ENCODE measurements at places on chromosomes 6 and 20. TPM values are rescaled to one million over a fixed set of nuclear protein-coding genes. Genes with fewer than 3 reads are reported as not detected.

- no peaks in the 10 kb centered on the region for H3K36me3 ChIP-seq
- no peak overlapping the region for H3K27ac ChIP-seq
- no peak for DNase-seq
- no peak overlapping the region for H3K4me3 ChIP-seq
Observed at GRCh38 chr20:3874194-3874844, 14.9 kb upstream of the PANK2 start.

DNA sequence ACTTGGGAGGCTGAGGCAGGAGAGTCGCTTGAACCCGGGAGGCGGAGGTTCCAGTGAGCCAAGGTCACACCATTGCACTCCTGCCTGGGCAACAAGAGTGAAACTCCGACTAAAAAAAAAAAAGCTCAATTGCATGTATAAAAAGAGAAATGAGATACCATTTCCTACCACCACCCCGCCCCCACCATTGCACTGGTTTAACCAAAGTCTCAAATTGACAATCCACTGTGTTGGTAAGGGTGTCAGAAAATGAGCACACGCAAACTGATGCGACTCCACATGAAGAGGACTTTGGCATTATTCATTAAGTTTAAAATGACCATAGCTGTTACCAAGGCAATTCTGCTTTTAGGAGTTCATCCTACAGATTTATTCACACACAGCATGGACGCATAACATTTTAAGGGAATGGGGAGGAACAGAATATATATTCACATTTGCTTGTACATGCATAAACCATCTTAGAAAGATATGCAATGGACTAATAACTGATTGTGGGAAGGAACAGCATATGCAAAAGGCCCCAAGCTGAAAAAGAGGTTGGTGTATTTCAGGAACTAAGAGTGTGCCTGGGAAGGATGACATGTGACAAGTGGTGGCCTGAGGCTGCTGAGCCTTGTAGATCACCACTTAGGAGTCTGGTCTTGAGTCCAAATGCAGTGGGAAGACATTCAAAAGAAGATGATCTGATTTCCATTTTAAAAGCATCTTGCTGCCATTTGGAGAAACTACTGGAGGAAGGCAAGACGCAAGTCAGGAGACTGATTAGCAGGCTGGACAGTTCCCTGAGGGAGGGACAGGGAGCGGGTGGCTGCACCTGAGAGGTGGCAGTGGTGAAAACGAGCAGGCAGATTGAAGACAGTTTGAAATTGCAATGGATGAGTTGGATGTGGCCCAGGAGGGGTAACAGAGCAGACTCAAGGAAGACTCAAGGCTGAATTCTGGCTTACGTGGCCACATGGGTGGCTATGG is 37.2 kb upstream of the PTPN1 start:
- H3K4me1 ChIP-seq = no peaks in the 10 kb centered on the region
- H3K4me3 ChIP-seq = no peak overlapping the region
- H3K27me3 ChIP-seq = no peaks in the 10 kb centered on the region
- no peaks in the 10 kb centered on the region for H3K36me3 ChIP-seq

- no peaks in the 10 kb centered on the region for H3K4me1 ChIP-seq
- no peak overlapping the region for H3K27ac ChIP-seq
- DNase-seq = no peak
- H3K4me3 ChIP-seq = no peak overlapping the region
- H3K27me3 ChIP-seq = no peaks in the 10 kb centered on the region
- no peaks in the 10 kb centered on the region for H3K36me3 ChIP-seq
Observed at GRCh38 chr6:63943826-63944225, 308.2 kb downstream of the PHF3 start.

GRCh38 chr20:7741866-7742265 is 198.4 kb downstream of the HAO1 start:
- no peak for DNase-seq
- H3K27me3 ChIP-seq = no peaks in the 10 kb centered on the region
- no peaks in the 10 kb centered on the region for H3K36me3 ChIP-seq
- no peaks in the 10 kb centered on the region for H3K4me1 ChIP-seq
- H3K27ac ChIP-seq = no peak overlapping the region

DNA sequence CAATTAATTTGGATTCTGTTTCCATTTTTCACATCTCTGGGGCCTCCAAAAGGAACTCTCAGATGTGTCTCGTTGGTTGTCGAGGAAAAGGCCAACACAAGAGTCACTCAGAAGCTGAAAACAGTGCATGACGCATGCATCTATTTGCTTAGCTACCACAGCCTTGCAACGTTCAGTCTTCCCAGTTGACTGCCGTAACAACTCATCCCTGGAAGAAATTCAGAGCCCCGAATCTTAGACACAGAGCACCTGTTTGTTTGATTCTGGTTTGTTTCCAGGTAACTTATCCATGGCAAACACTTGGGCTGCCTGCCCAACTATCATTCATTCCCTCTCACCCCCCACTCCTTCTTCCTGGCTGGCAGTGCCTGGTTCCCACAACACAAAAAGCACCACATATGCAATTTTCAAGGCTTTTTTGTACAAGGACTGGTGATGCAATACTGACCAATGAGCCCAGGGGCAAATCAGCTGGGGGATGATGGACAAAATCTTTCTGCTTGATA is 60.5 kb downstream of the ZMYND8 start:
- no peak overlapping the region for H3K4me3 ChIP-seq
- peak overlapping the region; percentile 42 for H3K27ac ChIP-seq
- H3K27me3 ChIP-seq = no peaks in the 10 kb centered on the region
- no peaks in the 10 kb centered on the region for H3K4me1 ChIP-seq
- no peak for DNase-seq

GRCh38 chr6:119676230-119676629 is 326.7 kb upstream of the MAN1A1 start:
- no peak overlapping the region for H3K27ac ChIP-seq

DNA sequence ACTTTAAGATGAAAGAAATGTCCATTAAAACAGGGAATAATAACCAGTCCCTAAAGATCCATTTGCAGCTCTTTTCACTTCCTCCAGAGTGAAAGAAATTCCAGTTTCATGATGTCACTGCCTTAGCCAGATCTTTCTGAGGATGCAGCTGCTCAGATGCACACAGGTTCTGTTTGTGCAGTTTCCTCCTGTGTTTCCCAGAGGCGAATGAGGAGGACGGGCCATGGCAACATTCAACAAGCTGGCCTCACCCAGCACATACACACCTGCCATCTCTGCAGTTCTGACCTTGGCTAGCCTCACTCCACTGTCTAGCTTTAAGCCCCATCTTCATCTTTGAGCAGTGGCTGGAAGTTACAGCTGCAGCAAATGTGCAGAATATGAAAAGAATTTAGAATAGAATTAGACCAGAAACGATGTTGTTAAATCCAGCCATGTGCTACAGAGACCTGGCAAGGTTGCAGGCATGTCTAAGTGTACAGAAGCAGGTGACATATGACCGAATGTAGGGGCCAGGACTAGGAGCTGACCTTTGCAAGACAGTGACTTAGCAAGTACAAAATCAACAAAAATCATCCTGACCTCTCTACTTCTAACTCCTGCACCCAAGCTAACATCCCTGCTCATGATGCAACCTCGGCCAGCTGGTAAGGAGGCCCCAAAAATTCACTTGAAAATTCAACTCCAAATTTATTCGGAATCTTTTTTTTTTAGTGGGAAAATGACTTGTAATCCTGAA is 35.0 kb downstream of the FAM50B start:
- no peaks in the 10 kb centered on the region for H3K4me1 ChIP-seq
- no peaks in the 10 kb centered on the region for H3K36me3 ChIP-seq
- no peak overlapping the region for H3K27ac ChIP-seq
- no peaks in the 10 kb centered on the region for H3K27me3 ChIP-seq
- no peak overlapping the region for H3K4me3 ChIP-seq
- DNase-seq = no peak

DNA sequence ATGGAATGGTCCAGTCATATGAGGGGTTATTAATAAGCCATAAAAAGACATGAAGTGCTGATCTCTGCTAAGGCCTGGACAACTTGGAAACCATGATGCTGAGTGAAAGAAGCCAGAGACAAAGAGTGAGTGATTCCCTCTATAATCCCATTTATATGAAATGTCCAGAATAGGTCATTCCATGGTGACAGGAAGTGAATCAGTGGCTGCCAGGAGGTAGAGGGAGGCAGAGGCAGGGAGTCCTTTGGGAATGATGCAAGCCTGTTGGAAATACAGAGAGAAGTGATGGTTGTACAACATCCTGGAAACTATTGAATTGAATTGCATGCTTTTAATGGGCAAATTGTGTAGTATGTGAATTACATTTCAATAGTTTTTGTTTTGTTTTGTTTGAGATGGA is 26.4 kb downstream of the ANKRD60 start:
- no peak overlapping the region for H3K4me3 ChIP-seq
- H3K27ac ChIP-seq = no peak overlapping the region
- no peak for DNase-seq
- no peaks in the 10 kb centered on the region for H3K27me3 ChIP-seq

DNA sequence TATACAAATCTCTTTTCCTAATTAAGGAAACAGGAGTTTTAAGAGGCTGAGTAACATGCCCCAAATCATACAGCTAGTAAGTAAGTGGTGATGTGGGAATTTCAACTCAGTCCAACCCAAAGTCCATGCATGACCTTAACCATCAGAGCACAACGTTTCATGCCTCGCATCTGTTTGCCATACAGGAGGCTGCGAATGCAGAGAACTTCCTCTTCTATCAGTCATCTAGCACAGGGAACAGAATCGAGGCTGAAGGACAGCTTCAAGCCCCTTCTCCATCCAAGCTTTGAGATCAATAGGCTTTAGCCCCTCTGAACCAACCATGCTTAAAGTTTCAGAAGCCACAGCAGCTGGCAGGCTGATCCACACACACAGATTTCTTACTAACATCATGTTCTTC is 113.2 kb downstream of the MAFB start:
- H3K27me3 ChIP-seq = no peaks in the 10 kb centered on the region
- H3K36me3 ChIP-seq = no peaks in the 10 kb centered on the region
- DNase-seq = no peak
- no peak overlapping the region for H3K4me3 ChIP-seq

DNA sequence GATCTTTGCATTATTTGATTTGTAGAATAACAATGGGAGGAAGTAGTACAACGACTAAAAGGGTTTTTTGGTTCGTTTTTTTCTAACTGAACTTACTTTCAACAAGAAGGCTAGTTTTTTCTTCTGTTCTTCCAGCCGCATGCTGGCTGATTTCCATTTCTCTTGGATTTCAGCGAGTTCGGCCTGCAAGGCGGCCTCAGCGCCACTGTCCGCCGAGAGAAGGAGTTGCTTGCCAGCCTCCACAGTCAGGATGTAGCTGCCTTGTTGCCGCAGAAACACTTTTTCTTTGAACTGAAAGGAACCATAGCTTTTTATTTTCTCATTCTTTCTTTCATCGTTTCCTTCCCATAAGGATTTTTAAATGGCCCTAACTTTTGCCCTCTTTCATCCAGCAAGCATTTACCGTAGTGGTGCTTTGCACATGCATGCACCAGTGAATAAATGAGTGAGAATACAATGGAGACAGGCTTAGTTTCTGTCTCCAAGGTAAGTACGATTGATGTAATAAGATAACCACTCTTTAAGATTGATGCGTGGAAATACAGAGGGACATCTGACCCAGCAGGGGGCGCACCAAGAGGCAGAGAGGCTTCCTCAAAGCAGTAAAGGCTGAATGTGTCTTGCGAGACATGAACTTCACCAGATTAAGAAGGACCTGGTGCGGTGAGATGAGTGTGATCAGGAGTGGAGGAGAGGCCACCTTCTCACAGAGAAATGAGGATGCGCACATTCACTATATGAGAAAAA is 398.8 kb downstream of the ESR1 start:
- H3K36me3 ChIP-seq = peaks cover 12% of the 10 kb centered on the region
- no peak overlapping the region for H3K4me3 ChIP-seq
- no peak overlapping the region for H3K27ac ChIP-seq
- peak; percentile 58 for DNase-seq
- no peaks in the 10 kb centered on the region for H3K4me1 ChIP-seq
- no peaks in the 10 kb centered on the region for H3K27me3 ChIP-seq

GRCh38 chr6:56399250-56399671 is 151.9 kb upstream of the COL21A1 start:
- H3K4me3 ChIP-seq = no peak overlapping the region
- DNase-seq = no peak
- H3K27ac ChIP-seq = no peak overlapping the region

- no peak overlapping the region for H3K4me3 ChIP-seq
- peaks cover 15% of the 10 kb centered on the region for H3K36me3 ChIP-seq
- H3K27ac ChIP-seq = no peak overlapping the region
- no peaks in the 10 kb centered on the region for H3K27me3 ChIP-seq
- H3K4me1 ChIP-seq = no peaks in the 10 kb centered on the region
Observed at GRCh38 chr6:126015863-126016262, 29.5 kb downstream of the TRMT11 start.

DNA sequence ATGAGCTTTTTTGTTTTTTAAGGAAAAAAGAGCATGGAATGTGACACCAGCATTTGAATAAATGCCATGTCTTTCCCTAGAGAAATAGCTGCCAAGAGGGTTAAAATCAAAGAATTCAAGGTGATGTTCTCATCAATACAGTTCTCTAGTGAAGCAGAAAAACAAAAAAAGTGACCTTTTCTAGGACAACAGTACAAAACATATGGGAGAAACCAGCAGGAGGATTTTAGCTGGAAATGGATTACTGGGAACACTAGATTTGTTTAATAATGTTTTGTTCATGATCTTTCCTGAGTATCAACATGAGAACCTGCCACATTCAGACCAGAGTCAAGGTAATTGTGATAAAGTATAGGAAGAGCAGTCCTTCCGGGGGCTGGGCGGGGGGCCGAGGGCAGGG is 372.2 kb downstream of the LMBRD1 start:
- H3K4me1 ChIP-seq = peaks cover 4% of the 10 kb centered on the region
- no peak overlapping the region for H3K4me3 ChIP-seq
- no peaks in the 10 kb centered on the region for H3K36me3 ChIP-seq
- H3K27me3 ChIP-seq = no peaks in the 10 kb centered on the region

DNA sequence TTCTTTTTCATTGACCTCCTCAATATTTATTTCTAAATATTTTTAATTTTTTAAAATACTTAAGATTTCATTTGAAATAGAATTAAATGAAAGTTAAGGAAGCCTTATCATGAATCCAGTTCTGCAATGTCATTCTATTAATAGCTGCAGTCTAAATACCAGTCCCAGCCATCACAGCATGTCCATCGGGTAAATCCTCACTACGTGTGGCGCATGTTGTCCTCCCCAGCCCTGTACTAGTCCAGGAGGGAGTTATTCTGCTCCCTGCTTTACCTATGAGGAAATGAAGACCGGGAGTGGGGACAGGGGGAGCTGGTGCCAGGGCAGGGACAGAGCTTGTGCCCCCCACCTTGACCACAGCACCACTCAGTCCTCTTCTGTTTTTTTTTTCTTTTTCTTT is 125.1 kb upstream of the QKI start:
- no peak overlapping the region for H3K4me3 ChIP-seq
- no peaks in the 10 kb centered on the region for H3K27me3 ChIP-seq
- no peaks in the 10 kb centered on the region for H3K4me1 ChIP-seq
- H3K27ac ChIP-seq = no peak overlapping the region
- H3K36me3 ChIP-seq = no peaks in the 10 kb centered on the region

HSPA1L gene
- total RNA-seq = 2.3 TPM

TMEM74B gene
- not detected for total RNA-seq

AP5S1 gene
- 7.7 TPM for total RNA-seq

ZGPAT gene
- 18.5 TPM for total RNA-seq

SLC17A9 gene
- 2.9 TPM for total RNA-seq

TFAP2A gene
- total RNA-seq = 0.28 TPM
